ENCODE measurements at places on chromosomes 7 and 10. TPM values are rescaled to one million over a fixed set of nuclear protein-coding genes. Genes with fewer than 3 reads are reported as not detected.

The GJD4 gene
- not detected for total RNA-seq

DNA sequence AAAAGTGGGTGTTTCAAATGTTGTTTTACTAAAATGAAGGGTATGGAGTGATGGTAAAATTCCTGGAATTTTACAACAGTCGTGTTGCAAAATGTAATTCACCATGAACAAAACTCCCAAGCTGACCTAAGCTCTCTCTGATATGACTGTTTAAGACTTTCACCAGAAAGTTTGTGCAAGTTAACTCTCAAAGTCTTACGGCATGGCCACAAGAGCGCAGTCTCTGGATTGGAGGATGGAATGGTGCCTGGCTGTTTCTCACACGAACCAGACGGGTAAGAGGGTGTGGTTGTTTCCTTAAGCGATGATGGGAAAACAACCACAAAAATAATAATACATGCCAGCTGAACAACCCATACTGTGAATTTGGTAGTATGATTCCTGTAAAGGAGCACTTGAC lies 662.5 kb downstream of the KCNMA1 start:
- H3K27me3 ChIP-seq = no peaks in the 10 kb centered on the region
- H3K4me3 ChIP-seq = no peak overlapping the region
- H3K4me1 ChIP-seq = no peaks in the 10 kb centered on the region

DNA sequence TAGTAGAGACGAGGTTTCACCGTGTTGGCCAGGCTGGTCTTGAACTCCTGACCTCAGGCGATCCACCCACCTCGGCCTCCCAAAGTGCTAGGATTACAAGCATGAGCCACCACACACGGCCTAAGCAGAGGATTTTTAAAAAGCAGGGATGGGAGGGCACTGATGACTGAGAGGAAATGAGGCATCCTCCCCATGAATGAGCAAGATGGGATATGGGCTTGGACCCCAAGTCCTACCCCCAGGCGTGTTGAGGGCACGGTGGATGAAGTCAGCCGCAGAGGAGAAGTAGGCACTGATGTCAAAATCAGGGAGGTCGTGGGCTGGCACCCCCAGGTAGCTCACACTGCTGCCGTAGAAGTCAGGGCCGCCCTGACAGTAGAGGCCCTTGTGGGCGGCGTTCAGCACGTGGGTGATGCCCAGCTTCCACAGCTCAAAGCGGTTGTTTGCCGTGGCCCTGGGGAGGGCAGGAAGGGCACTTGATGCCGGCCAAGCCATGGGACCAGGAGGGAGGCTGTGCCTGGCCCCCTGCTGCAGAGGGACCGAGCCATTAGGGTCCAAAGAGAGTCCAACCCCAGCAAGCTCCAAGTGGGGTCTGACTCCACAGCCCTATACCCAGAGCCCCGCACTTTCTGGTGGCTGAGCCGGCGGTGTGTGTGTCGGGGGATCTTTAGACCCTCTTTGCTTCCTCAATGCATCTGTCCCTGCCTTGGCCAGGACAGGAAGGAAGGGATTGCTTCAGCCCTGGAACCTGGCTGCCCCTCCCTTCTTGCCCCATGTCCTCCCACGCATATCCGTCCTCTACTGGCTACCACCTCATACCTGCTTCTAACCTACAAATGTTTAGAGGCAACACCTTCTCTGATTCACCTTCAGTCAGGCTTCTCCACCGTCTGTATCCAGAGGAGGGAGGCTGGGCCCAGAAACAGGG lies 3.4 kb upstream of the SAMD8 start:
- no peaks in the 10 kb centered on the region for H3K36me3 ChIP-seq
- no peaks in the 10 kb centered on the region for H3K27me3 ChIP-seq

The VWC2 gene
- total RNA-seq = not detected

DNA sequence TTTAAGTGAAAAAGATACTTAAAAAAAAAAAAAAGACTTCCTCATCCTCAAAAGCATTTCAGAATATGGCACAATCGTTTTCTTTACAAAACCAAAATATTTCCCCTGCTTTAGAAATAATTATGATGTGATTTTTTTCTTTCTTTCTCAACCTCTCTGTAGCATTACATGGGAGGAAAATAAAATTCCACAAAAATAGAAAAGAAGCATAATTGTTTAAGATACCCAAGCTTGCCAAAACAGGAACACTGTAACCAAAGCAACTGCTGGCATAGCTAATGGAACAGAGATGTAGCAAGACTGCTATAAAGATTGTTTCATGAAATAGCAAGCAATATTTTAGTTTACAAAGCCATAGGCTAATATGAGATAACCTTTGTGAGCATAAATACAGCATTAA lies 75.6 kb upstream of the GPR22 start:
- no peak overlapping the region for H3K4me3 ChIP-seq
- DNase-seq = no peak
- H3K27ac ChIP-seq = no peak overlapping the region
- no peaks in the 10 kb centered on the region for H3K27me3 ChIP-seq
- no peaks in the 10 kb centered on the region for H3K4me1 ChIP-seq

The CNNM1 gene
- total RNA-seq = 0.30 TPM

The SFTPA1 gene
- 1.7 TPM for total RNA-seq

DNA sequence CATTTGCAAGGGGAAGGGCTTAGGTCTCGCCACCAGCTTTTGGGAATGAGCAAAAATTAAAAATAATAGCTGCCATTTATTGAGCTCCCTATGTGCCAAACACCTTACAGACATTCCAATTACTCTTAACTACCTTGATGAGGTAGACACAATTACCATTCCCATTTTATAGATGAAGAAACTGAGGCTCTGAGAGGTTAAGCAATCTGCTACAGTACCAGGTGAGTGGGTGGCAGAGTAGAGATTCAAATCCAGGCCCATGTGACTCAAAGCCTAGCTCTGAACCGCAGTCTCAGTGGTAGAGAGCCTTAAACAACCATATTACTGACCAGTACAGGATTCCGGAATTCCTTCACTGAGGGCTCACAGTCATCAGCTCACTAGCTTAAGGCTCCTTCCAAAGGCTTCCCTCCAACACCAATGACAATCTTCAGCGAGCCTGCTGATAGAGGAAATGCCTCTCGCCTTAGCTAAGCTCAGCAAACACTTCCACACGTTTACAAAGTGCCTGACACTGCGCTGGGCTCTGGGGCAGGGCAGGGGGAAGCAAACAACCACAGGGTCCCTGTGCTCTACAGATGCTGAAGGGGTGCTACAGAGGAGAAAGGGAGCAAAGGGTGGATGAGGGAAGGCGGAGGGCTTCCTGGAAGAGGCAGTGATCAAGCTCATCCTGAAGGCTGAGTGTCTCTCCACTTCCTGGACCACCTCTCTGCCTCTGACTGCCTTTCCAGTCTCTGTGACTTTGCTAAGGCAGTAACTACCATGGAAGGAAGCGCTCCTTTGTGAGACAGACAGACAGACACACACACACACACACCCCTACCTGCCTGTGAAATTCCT lies 7.4 kb downstream of the LRRC20 start:
- H3K4me1 ChIP-seq = no peaks in the 10 kb centered on the region
- DNase-seq = no peak
- no peaks in the 10 kb centered on the region for H3K27me3 ChIP-seq
- H3K4me3 ChIP-seq = no peak overlapping the region
- H3K36me3 ChIP-seq = no peaks in the 10 kb centered on the region

DNA sequence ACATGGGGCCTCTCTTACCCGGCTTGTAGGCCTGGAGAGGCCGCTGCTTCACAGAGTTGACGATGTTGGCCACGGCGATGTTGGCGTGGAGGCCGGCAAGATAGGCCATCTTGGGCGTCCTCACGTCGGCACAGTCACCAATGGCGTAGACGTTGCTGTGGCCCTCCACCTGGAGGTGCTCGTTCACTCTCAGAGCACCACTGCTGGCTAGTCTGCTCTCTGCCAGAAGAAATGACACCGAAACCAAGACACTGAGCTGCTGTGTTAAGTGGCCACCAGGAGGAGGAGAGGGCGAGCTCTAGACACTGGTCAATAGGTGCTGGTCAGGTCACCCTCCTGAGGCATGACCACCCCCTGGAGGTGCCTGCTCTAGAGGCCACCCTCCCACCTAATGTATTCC lies 17.7 kb downstream of the AIFM2 start:
- H3K27me3 ChIP-seq = no peaks in the 10 kb centered on the region
- no peaks in the 10 kb centered on the region for H3K4me1 ChIP-seq
- peaks cover 6% of the 10 kb centered on the region for H3K36me3 ChIP-seq
- no peak for DNase-seq

DNA sequence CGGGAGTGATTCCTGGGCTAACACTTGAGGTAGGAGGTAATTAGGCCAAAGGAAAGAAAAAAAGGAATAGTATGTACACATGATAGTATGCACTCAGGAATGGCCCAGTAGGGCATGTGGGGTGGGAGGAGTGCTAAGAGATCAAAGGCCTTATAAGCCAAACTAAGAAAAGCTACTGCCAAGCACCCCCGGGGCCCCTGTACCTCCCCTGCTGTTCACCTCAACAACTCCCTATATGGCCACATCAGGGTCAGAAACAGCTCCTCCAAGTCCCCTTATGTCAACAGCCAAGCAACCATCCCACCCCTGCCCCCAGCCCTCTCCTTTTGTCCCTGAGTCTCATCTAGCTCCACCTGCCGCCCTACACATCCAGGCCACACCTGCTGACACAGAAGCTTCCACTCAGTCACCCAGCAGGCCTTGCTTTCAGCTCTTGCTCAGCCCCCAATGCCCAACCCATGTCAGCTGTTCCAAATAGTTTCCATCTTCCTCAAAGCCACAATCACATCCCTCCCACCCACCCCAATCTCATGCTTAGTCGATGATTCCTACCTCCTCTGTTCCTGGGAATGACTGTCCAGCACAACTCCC lies 80.2 kb downstream of the SORBS1 start:
- no peak for DNase-seq
- H3K36me3 ChIP-seq = no peaks in the 10 kb centered on the region
- peak overlapping the region; percentile 57 for H3K27ac ChIP-seq
- peaks cover 10% of the 10 kb centered on the region for H3K4me1 ChIP-seq

GRCh38 chr10:71923138-71923692 lies 41.0 kb upstream of the CHST3 start:
- H3K36me3 ChIP-seq = no peaks in the 10 kb centered on the region
- no peak overlapping the region for H3K4me3 ChIP-seq
- no peak overlapping the region for H3K27ac ChIP-seq
- H3K4me1 ChIP-seq = no peaks in the 10 kb centered on the region
- DNase-seq = no peak

- no peaks in the 10 kb centered on the region for H3K27me3 ChIP-seq
- H3K4me3 ChIP-seq = no peak overlapping the region
- peak; percentile 22 for DNase-seq
- H3K27ac ChIP-seq = no peak overlapping the region
- peaks cover 2% of the 10 kb centered on the region for H3K36me3 ChIP-seq
- H3K4me1 ChIP-seq = no peaks in the 10 kb centered on the region
These were observed 24.6 kb upstream of the TMEM248 start for GRCh38 chr7:66896441-66896840.

- no peaks in the 10 kb centered on the region for H3K27me3 ChIP-seq
- H3K36me3 ChIP-seq = no peaks in the 10 kb centered on the region
- DNase-seq = peak; percentile 90
- H3K4me1 ChIP-seq = peaks cover 2% of the 10 kb centered on the region
- H3K4me3 ChIP-seq = peak overlapping the region; percentile 67
- H3K27ac ChIP-seq = no peak overlapping the region
These were observed 176.5 kb downstream of the TCF7L2 start for GRCh38 chr10:113126229-113127201.

The ADRB1 gene
- 0.12 TPM for total RNA-seq
